ENCODE measurements at places on chromosomes 12 and 14.
A peak's percentile ranks its signal among the peaks of the same experiment; 100 is the strongest.

- no peak for DNase-seq
Measured at GRCh38 chr14:37668646-37669045, 73.2 kb downstream of the TTC6 start.

- DNase-seq: no peak
Measured at GRCh38 chr14:64623554-64624165, 73.9 kb downstream of the PPP1R36 start.

DNA sequence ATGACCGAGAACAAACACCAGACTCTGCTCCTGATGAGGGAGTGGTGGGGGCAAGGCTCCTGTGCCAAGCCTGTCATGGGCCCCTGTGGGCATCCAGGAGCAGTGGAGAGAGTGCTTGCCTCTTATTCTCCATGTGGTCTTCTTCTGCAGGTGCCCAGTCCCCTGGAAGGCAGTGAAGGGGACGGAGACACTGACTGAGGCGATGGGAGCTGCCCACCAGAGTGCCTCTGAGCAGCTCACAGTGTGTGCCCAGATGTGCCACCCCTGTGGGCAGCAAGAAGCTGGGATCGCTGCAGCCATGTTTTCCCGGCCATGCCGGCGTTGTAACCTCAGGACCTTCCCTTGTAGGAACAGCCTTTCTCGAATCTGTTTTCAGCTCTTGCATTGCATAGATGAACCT is 6.4 kb upstream of the EP400 start:
- no peak for DNase-seq

DNA sequence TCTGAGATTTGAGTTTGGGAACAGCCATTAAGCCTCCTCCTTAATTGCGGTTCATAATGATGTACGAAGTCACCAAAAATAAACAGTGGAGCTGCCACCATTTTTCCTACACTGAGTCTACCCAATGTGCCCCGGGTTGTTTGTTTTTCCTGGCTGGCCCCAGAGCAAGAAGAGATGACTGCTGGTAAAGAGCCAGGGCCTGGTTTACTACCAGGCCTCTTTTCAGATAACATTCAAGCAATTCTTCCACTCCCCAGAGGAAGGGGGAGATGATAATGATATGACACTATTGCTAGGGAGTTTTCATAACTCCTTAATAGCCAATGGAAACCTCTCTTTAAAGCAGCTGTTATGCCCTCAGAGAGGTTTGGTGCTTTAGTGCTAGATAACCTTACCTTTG is 42.3 kb downstream of the BRAP start:
- DNase-seq: no peak

GRCh38 chr14:97731800-97732199 is 934.6 kb downstream of the VRK1 start:
- no peak for DNase-seq

DNA sequence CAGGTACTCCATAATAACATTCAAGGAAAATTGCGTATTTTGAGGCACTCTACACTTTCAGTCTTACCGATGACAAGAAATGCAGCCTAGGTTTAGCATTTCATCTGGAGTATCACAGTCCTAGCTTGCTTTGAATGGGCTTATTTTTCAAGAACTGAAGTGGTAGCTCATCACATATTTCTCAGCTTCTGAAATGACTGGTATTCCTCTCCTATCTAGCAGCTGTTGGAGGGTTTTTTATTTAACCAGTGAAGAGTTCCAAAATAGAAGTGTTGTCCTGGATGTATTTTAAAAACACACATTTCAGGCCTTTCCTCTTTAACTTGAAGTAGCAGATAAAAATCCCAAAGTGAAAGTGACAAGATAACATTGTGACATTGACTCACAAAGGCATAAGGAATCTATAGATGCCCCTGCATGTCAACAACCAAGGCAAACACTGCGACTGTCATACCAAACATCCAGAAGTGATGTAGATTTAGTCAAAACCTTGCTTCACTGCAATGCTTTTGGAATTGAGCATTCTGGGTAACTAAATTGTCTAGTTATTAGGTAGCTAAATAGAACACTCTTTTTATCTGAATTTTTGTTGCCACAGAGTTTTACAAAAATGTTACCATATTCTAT is 182.2 kb upstream of the FBXO33 start:
- DNase-seq: no peak

DNA sequence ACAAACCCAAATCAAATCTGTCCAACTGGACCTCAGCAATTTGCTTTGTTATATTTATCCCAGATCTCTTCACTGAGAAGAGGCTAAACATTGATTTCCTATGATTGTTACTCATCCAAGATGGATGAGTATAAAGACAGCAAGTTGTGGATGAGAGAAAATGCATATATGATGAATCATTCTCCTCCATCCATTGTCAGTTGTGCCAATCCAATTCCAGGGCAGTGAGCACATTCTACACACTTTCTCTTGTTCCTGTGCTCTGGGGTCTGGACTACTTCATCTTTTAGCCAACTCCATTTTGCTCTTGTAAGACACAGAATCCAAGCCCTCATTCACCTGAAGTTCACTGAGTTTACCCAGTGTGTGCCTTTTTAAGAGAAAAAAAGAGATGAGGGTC is 105.7 kb downstream of the GCH1 start:
- no peak for DNase-seq

DNA sequence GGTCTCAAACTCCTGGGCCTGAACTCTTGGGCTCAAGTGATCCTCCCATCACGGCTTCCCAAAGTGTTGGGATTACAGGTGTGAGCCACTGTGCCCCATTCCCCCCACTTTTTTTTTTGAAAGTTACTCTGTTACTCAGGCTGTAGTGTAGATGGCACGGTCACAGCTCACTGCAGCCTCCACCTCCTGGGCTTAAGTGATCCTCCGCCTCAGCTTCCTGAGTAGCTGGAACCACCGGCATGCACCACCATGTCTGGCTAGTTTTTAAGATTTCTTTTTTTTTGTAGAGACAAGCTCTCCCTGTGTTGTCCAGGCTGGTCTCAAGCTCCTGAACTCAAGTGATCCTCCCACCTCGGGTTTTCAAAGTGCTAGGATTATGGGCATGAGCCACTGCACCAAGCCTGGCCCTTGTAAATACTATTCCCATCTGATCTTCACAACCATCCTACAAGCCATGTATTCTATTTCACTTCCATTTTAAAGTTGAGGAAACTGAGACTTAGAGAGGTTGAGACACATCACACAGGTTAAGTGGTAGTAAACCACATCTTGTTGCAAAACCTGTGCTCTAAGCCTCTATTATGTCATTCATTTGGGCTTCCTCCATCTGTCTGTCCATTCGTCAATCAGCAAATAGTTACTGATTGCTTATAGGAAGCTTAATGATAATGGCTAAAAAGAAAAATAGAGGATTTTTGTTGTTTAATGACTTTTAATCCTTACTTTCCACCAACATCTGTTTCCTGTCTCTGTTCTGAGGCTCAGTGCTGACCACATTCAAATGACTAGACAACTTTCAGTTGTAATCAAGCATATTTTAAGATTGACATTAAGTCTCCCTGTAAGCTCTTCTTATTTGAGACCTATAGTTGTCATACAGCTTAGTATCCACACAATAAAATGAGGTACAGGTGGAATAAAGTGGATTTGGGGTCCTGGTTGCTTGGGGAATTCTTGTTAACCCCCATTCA is 9.2 kb downstream of the ASCL4 start:
- no peak for DNase-seq

DNA sequence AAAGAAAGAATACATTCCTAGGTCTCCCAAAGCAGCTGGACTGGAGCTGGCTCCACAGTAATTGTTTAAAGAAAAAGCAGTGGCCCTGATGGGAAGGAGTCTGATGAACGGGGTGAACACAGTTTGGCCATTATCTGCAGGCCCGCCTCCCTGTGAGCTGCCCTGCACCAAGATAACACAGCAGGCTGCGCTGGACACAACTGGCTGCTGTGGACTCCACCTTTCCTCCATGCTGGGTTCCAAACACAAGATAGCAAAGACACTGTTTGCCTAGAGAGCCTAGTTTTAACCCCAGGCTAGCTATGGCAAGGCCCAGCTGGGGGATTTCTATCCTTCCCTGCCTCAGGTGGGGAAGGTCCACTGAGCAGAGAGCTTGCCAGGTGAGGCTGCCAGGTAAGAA is 34.6 kb downstream of the ZFP36L1 start:
- no peak for DNase-seq

DNA sequence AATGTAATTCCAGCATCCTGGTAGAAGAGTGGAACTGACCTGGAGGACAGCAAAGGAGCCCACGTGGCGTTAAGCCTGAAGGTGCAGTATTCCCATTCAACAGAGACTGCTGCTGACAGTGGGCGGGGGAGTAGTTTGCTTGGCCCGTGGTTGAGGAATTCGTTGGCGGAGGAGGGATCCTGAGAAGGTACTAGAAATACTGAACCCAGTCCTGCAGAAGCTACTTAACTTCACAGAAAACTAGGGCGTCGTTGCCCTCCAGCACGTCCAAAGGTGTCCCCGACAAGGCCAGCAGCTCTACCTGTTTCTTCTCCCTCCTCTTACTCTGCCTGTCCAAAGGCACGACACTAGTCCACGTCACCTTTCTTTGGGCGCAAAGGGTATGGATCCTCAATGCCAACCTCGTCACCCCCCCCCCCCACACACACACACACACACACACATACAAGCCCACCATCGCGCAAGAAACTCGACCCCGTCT is 303 bp downstream of the PUS7L start:
- no peak for DNase-seq

GRCh38 chr14:20760950-20761349 is 7.3 kb upstream of the EDDM3B start:
- DNase-seq: no peak

DNA sequence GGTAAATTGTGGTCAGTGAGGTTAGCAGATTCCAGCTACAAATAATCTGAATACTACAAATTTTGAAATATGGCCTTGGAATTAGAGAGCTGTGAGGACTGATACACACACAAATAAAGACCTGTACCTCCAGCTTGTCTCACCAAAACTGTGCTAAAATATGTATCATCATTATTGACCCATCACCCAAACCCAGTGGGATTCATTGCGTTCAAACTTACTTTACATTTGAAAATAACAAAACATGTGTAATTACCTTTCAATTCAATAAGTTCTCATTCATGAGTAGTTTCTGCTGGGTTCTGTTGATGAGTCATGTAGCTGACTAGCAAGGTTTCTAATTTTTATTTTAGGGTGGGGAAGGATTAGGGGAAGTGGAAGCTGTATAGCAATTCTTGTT is 170.9 kb downstream of the MSRB3 start:
- DNase-seq: no peak

GRCh38 chr12:94305130-94305957 is 154.3 kb downstream of the CEP83 start:
- peak; percentile 42 for DNase-seq

DNA sequence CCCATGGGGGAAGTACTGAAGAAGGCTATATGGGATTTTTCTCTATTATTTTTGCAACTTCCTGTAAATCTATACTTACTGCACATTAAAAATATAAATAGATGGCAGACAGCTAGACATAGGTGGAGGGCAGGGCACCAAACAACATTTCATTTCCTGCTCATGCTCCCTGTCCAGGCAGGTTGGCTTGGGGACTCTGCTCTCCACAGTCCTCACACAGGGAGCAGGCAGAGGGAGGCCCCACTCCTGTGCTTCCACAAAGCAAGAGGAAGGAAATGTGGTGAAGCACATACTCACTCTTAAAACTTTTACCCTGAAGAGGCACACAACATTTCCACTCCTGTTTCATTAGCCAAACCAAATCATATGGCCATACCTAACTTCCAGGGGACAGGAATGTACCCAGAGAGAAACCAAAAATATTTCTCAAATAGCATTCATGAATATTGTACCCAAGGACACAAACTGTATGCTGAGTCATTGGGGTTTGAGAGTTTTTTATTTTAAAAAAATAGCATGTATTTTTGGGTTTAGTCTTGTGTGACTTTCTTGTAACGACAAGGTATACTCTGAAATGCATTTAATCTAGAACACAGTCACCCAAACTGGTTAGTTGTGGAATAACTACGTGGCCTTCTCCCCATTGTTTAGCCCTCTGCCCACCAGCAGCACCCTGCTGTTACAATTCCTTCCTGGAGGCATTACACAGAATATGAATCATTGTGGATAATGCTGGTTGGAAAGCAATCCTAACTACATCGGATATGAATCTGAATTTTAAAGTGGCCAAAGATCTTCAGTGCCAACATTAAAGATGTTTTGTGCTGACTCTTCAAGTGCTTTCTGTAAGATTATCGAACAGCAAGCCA is 40.9 kb downstream of the RTN1 start:
- DNase-seq: no peak

GRCh38 chr12:52704464-52704863 is 1.1 kb upstream of the KRT77 start:
- no peak for DNase-seq

All from stimulated activated effector memory CD8-positive, alpha-beta T cell treated with anti-CD3 and anti-CD28 coated beads, Interleukin-12 subunit alpha, Interleukin-12 subunit beta, amount 100 ng/mL, for 72 hours (primary cell).